ENCODE measurements at places on chromosomes 5 and 9.
A peak's percentile ranks its signal among the peaks of the same experiment; 100 is the strongest.

DNA sequence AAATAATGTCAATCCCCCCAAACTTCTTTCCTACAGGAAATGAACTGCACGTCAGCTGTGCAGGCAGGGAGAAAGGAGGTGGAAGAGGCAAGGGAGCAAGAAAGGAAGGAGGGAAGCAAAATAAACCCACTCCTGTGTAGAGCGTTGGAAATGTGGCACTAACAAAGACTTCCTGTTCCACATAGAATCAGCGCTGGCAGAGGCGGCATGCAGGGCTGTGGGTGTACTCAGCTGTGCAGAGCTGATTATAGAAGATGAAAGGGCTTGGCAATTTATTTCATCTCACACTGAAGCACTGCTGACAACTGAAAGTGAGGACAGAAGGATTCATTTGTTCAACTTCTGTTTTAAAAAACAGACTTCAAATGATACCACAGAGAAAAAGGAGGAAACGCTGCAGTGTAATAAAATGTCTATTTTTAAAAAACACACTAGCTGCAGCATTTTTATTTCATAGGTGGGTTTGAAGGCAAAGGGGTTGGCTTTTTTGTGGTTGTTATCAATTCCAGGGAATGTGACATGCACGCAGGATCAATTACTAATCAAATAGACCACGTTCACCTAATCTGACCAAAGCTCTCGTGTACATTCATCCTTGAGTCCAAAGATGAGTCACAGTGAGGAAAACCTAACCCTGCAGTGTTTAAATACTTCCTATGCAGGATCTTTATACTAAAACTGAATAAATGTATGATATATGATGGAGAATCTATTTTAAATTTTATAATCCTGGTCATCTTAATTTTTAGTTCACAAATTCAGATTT, 583.5 kb downstream of the ZNF608 start:
- no peak for DNase-seq

DNA sequence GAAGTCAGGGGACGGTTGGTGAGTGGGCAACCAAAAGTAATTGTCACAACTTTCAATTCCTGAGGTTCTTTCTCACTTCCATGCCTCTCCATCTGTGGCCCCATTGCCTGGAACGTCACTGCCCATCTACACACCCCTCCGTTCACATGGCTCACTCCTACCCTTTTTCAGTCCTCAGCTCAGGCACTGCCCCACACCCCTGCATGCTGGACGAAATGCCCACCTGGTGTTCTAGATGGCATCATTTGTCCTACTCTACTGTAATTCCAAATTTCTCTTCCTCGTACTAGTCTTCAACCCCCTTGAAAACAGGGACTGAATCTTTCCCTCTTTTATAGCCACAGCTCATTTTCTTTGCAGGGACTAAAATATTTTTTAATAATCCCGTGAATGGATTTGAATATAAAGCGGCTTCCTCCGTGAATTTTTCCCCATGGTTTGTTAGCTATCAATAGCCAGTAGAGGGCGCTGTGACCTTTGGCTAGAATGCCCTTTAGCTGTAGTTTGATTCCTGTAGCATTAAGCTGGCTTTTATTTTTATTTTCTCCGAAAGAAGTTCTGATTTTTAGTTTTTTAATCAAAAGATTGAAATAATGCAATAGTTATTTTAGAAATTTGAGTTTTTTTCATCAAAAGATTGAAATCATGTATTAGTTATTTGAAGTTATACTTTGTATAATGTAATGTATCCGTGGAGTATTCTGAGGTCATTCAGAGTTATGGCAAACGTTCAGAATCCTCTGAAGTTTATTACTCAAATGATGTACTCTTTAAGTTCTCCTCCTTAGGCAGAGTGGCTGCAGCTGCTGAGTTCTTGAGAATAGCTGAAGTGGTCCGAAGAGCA, 232.1 kb downstream of the SH3GL2 start:
- peak; percentile 5 for DNase-seq

DNA sequence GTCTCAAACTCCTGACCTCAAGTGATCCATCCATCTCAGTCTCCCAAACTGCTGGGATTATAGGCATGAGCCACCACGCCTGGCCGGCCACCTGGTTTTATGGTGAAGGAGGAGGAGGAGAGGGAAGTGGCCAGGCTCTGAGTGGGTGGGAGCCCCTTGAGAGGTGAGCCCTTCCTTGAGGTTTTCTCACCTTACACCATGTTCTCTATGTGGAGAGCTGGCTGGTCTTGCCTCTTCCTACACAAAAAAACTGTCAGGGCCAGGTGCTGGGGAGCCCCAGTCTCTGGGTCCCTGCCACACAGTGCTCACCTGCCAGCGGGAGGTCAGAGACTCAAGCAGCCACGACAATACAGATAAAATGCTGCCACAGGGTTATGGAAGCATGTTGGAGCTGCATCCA, 18.1 kb downstream of the SWI5 start:
- no peak for DNase-seq

- DNase-seq: no peak
Measured at GRCh38 chr9:99018653-99019052, 74.9 kb downstream of the COL15A1 start.

DNA sequence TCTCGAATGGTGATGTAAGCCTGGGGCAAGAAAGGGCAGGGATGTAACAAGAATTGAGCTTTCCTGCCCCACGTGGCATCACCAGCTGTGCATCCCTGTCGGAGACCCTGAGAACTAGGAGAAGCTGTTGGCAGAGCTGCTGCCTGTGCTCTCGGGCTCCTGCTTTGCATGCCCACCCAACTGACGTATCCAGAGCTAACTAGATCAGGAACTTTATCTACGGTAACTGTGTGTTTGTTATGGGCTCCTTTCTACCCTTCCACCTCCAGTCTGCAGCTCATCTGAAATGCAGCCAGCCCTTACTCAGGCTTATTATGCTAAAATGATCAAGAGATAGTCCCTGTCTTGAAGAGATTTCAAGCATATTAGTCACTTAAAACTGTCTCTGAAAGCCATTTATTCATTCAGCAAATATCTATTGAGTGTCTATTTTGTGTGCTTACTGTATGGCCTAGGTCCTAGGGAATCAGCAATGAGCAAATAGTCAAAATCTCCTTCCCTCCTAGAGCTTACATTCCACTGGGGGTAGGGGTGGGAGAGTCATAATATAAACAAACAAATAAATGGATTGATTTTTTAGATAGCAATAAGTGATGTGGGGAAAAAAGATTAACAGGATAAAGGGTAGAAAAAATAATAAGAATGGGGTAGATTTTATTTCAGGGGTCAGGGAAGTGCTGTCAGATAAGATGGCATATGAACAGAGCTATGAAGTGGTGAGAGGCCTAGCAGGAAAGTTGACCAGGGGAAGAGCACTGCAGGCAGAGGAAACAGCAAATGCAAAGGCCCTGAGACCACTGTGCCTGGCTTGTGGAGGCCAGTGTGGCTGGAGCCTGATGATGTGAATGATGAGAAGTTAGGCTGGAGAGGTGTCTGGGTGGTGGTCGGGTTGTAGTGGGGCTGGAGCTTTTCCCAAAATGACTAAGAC, 118.2 kb downstream of the GALNT10 start:
- no peak for DNase-seq

Data from stimulated activated CD8-positive, alpha-beta memory T cell treated with anti-CD3 and anti-CD28 coated beads, Interleukin-7, amount 100 ng/mL, for 24 hours (primary cell).